HFFc6 (cell line): ENCODE measurements at places on chromosomes 6 and 20.

DNA sequence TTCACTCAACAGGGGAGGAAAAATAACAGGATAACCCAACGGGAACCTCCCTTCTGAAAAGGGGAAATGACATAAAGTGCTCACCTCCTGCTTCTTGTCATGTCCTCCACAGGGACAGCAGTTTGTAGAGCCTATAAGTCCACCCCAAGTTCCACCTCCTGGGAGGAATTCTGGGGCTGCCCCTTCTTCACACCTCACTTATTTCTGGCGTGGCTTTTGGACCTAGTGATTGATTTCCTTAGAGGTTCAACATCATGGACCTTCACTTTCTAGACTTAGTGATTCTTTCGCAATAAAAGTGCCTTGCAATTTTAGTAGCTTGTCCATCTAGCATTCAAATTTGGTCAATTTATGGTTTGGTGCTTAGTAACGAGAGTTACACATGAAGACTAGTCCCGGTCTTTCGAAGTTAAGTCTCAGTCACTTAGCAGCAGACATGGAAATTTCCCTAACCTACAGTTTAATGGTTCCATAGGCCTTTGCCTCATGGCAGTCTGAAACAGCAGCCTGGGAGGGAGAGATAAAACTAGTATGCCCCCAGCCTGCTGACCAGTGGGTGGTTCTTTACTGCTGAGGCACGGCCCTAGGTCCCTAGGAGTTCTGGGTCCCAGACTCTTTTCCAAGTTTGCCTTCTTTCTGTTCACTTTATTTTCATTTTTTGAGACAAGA lies 59.2 kb upstream of the CDKAL1 start:
- no peak for DNase-seq

DNA sequence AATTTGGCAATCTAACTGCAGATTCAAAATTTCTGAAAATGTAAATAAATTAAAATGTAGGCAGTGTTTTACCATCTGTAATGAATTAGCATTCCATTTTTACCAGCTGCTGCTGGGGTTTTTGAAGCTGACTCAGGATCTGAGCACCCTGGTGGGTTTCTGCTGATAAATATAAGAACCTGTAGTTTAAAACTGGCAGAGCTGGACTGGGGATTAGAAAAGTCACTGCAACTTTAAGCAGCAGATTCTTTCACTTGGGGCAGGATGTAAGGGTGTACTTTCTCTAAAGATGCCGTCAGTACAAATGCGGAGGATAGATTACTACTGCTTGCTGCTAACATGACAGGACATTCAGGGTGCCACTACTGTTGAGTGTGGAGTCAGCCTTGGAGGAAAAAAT lies 341.8 kb downstream of the CDKAL1 start:
- peak; percentile 41 for DNase-seq

GRCh38 chr6:106540907-106541306 lies 88.4 kb downstream of the RTN4IP1 start:
- DNase-seq: no peak

- peak; percentile 41 for DNase-seq
Observed at GRCh38 chr6:1872649-1873131, 263.0 kb downstream of the FOXC1 start.

GRCh38 chr6:21051777-21052176 lies 517.5 kb downstream of the CDKAL1 start:
- no peak for DNase-seq

DNA sequence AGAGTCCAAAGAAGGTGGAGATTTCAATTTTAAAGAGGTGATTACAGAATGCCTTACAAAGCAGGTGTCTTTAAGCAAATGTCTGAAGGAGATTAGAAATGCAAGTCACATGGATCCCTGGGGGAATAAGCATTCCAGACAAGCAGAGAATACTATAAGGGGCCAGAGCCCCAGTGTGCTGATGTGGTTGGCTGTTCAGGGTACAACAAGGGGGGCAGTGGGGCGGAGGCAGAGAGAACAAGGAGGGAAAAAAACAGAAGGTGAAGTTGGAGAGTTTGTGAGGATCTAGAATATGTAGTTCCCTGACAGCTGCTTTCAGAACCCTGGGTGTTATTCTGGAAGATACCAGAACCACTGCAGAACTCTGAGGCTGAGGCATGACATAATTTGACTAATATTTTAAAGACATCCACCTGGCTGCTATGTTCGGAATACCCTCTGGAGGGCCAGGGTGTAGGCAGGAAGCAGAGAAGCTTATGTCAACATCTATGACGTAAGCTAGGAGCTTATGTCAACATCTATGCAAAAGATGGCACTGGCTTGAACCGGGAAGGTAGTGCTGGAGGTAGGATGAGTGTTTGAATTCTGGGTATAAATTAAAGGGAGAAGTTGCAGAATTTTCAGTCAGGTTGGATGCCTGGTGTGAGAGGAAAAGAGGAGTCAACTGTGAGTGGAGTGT lies 276.3 kb upstream of the AGPAT4 start:
- no peak for DNase-seq

DNA sequence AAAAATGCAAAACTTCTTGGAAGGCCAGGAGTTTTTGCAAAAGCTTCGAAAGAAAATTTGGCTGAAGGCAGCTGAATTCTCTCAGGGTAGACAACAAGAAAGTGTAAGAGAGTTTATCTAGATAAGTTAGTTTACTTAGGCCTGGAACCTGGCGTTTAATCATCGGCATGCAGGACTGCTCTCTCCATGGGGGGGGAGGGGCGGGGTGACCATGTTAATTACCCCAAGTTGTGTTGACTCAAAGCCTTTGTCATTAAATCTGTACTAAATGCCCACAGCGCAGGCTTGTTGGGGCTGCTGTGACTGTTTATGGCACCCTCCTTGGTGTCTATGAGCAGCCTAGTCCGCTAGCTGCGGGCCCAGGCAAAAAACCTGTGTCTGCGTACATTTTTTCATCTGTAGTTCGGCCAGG lies 20.1 kb upstream of the ZNF451 start:
- no peak for DNase-seq

DNA sequence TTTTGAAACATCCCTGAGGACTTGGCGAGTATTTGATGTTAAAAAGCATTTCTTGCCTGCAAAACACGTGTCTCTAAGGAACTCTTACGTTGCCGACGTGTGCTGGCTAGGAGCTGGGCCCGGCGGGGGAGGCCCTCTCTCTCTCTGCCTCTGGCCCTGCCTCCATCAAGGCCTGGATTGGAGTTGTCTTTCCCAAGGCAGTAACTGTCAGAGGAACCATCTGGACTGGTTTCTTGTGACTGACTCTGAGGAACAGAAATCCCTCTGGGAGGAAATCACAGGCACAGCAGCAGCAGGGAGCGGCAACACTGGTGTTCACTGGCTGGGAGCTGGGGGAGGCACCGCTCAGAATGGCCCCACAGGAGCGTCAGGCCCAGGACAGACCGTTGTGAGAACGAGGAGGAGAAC lies 244.2 kb downstream of the NRN1 start:
- no peak for DNase-seq

- DNase-seq: no peak
Observed at GRCh38 chr20:51424270-51425117, 118.0 kb downstream of the NFATC2 start.

GRCh38 chr6:166586424-166587156 lies at the start of gene RAMACL:
Gene RAMACL (minus strand): TSS chr6:166586678. CDS start chr6:166586477, 201 bp downstream.
- DNase-seq: no peak

- DNase-seq: peak; percentile 21
Observed at GRCh38 chr20:37627060-37627766, 66.6 kb upstream of the CTNNBL1 start.

GRCh38 chr6:16432075-16433032 lies 194.0 kb downstream of the GMPR start:
- DNase-seq: peak; percentile 10

GRCh38 chr20:5127204-5127858 lies 523 bp downstream of the CDS2 start:
- peak; percentile 31 for DNase-seq

GRCh38 chr20:24483435-24484080 lies 14.1 kb downstream of the SYNDIG1 start:
- DNase-seq: no peak

DNA sequence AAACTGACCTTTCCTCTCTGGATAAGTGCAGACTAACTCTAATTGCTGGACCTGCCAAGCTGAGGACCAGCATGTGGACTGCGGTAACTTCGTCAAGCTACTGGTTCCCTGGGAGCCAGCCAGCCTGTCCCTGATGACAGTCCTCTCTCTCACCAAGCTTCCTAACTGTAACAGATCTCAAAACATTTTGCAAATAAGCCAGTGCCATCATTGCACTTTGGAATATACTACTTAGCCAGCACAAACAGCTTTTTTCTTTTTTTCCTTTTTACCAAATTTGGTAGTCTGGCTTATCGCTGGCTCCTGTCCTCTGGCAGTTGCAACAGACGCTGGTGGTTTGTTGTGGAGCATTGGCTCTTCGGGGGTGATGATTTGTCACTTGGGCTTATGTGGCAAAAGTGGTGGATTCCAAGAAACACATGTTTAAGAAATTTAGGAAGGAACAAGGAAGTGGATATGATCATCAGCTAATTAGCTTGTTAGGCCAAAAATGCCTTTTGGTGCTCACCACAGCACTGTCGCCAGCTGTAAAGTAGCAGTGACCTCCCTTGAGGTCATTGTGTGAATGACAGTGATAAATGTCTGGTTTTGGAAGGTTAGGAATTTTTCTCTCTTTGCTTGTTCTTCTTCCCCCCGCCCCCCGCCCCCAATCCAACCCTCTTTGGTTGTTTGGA lies 171.7 kb downstream of the CLIC5 start:
- no peak for DNase-seq

DNA sequence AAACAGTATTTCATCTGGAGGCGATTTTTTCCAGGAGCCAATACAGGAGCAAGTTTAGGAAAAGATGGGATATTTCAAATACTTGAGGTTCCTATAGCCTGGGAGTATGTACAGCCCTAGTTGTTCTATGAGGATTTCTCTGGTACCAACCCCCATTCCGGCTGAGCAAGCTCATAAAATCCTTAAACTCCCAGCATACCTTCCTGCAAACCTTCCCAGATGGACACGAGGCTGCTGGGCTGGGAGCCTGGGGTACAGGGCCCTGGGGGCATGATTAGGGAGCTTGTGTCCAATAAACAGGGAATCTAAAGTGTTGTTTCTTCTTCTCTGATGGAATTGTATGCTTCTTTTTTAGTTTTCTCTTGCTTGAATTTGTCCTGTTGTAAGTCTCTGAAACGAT lies 1.5 kb downstream of the PRRC2A start:
- DNase-seq: peak; percentile 42

DNA sequence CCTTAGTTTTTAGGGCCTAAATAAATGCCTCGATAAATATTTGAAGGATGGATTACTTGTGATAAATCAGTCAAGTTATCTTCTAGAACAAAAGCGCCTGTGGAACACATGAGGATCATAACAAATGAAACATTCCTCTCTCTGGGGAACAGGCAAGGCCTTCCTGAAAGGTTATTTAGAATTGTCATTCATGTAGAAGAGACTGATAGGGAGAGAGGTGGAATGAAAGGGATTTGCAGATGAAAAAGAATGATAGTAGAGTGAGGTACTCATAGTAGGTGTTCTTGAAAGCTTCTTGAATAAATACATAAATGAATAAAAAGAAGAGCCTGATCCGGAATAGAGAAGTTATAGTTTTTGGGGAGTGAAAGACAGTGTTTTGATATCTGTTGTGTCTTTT lies 30.5 kb downstream of the TSPYL4 start:
- DNase-seq: no peak

DNA sequence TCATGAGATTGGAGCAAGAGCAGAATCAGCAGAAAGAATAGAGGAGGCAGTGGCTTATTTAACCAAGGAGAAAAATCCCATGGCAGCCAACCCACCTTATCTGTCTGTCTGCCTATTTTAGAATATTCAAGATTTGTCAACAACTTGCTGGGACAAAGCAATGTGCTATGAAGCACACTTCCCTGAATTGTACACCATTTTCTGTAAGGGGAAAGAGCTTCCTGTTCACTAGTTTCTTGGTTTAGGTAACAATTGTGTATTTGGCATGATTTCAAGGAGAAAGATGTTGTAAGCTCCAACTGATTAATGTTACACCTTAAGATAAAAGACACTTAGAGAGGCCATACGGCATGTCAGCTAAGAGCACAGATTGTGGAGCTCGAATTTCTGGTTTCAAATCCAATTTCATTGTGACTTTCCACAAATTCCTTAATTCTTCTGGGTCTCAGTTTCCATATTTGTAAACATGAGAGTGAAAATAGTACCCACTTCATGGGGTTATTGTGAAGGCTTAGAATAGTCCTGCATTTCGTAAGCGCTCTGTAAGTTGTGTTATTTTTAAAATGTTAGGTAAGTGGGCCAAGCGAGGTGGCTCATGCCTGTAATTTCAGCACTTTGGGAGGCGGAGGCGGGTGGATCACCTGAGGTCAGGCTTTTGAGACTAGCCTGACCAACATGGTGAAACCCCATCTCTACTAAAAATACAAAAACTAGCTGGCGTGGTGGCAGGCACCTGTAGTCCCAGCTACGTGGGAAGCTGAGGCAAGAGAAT lies 4.8 kb upstream of the MUC22 start:
- no peak for DNase-seq

- no peak for DNase-seq
Observed at GRCh38 chr6:25882051-25882496, 8.0 kb upstream of the SLC17A3 start.

GRCh38 chr20:4065391-4065844 lies 50.1 kb upstream of the RNF24 start:
- peak; percentile 72 for DNase-seq

DNA sequence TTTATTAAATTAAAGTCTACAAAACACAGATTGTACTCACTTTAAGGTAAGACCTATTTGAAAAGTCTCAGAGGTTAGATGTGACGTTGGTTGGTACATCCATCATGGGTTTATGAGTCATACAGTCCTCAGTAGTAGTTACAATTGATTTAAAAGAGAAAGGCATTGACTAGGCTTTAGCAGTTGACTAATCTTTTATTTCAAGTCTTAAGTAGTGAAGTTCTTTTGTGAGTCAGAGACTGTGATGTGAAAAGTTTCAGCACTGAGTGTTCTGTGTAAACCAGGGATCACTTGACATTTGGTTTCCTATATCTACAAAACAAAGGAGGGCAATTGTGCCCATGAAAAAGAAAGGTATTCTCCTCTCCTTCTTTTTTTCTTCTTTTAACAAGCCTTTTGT lies 221.3 kb downstream of the GRIK2 start:
- peak; percentile 60 for DNase-seq

- DNase-seq: no peak
Observed at GRCh38 chr6:52201046-52201445, 14.9 kb downstream of the IL17A start.

DNA sequence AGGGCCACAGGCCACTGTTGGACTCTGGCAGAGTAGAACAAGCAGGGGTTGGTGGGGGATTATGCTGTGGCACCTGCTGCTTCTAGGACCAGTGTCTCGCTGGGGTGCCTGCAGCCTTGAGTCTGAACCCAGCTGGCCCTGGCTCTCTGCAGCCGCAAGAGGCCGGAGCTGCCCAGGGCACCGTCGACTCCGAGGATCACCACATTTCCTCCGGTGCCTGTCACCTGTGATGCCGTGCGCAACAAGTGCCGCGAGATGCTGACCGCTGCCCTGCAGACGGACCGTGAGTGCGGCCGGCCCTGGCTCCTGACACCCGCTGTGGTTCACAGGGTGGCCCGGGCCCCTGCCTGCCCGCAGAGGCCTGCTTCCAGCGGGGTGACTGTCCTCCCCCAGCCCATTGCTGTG lies 6.2 kb downstream of the TCEA2 start:
- no peak for DNase-seq

- peak; percentile 51 for DNase-seq
Observed at GRCh38 chr20:48791666-48792071, 36.1 kb downstream of the PREX1 start.
